ENCODE measurements at places on chromosomes 6 and 20. TPM values are rescaled to one million over a fixed set of nuclear protein-coding genes. Genes with fewer than 3 reads are reported as not detected.

Gene MAPK14
- total RNA-seq, result 45.6 TPM

Gene ZSCAN23
- total RNA-seq, result 8.4 TPM

Gene VSX1
- not detected for total RNA-seq

Gene NHSL1
- 19.7 TPM for total RNA-seq

Gene DHX35
- 11.3 TPM for total RNA-seq

Gene SNX14
- 60.1 TPM for total RNA-seq

Gene CYP39A1
- 0.83 TPM for total RNA-seq

Gene PRR18
- total RNA-seq, result not detected

Gene KIF25
- total RNA-seq, result 0.73 TPM

Gene PSORS1C1
- 5.4 TPM for total RNA-seq

Gene SPEF1
- total RNA-seq, result 0.15 TPM

Gene CYP21A2
- total RNA-seq, result 8.7 TPM

Gene RAET1E
- total RNA-seq, result 0.50 TPM

Gene ULBP1
- 5.4 TPM for total RNA-seq

Gene SYCP2
- 1.4 TPM for total RNA-seq

Gene BPI
- not detected for total RNA-seq

Gene OR12D3
- not detected for total RNA-seq

Gene HUS1B
- total RNA-seq, result 0.50 TPM

Gene C6orf58
- total RNA-seq, result 0.43 TPM

Gene ERVFRD-1
- 2.0 TPM for total RNA-seq

Gene MUCL3
- total RNA-seq, result 2.2 TPM

Gene DACT2
- total RNA-seq, result 0.67 TPM

Gene ZBTB46
- 2.7 TPM for total RNA-seq

Gene LGSN
- total RNA-seq, result 0.46 TPM

Gene PPP1R3G
- 0.17 TPM for total RNA-seq

Gene C6orf163
- 8.7 TPM for total RNA-seq
